Epithelial cell of proximal tubule (primary cell): ENCODE measurements at places on chromosomes 11 and 22. TPM values are rescaled to one million over a fixed set of nuclear protein-coding genes. Genes with fewer than 3 reads are reported as not detected.

The MED15 gene
- 51.9 and 57.7 TPM in 2 replicates for total RNA-seq

The AGBL2 gene
- 0.06 and 0.72 TPM in 2 replicates for total RNA-seq

The TMEM191C gene
- 1.8 and 3.8 TPM in 2 replicates for total RNA-seq

The SEC14L2 gene
- 36.2 and 49.6 TPM in 2 replicates for total RNA-seq

The NXPE1 gene
- total RNA-seq: not detected in 2 replicates

The DEUP1 gene
- total RNA-seq: 0.36 and 0.69 TPM in 2 replicates

The NCAPH2 gene
- 69.3 and 81.5 TPM in 2 replicates for total RNA-seq

The ARHGAP42 gene
- total RNA-seq: 8.0 and 14.4 TPM in 2 replicates

The SEPTIN3 gene
- total RNA-seq: 0.06 and 0.14 TPM in 2 replicates

The KREMEN1 gene
- 4.8 and 10.8 TPM in 2 replicates for total RNA-seq

The NUCB2 gene
- 22.0 and 31.5 TPM in 2 replicates for total RNA-seq

The ATP6V1E1 gene
- total RNA-seq: 101 and 109 TPM in 2 replicates

The PNPLA3 gene
- total RNA-seq: 7.6 and 12.4 TPM in 2 replicates

The NAALAD2 gene
- total RNA-seq: 0.23 and 0.43 TPM in 2 replicates

The HPS5 gene
- 11.5 and 16.9 TPM in 2 replicates for total RNA-seq

The OR51I1 gene
- total RNA-seq: not detected in 2 replicates

The DENND6B gene
- 1.2 and 4.4 TPM in 2 replicates for total RNA-seq

The AIFM3 gene
- total RNA-seq: 0.65 and 1.8 TPM in 2 replicates

The BATF2 gene
- total RNA-seq: 0.35 and 1.1 TPM in 2 replicates

The RAB36 gene
- 3.4 and 3.5 TPM in 2 replicates for total RNA-seq

The TBRG1 gene
- 12.6 and 25.3 TPM in 2 replicates for total RNA-seq

The KCNJ5 gene
- total RNA-seq: 0.22 and 0.23 TPM in 2 replicates

The MS4A4A gene
- not detected in 2 replicates for total RNA-seq

The LIF gene
- total RNA-seq: 48.7 and 49.8 TPM in 2 replicates

The GRM5 gene
- total RNA-seq: 0.12 and 0.14 TPM in 2 replicates

The MIOX gene
- total RNA-seq: not detected in 2 replicates

The F2 gene
- 0.17 TPM in 1 of 2 replicates, not detected in the other for total RNA-seq

The TXN2 gene
- total RNA-seq: 72.1 and 76.6 TPM in 2 replicates

The SYT9 gene
- total RNA-seq: 0.29 and 0.46 TPM in 2 replicates

The GDPD4 gene
- total RNA-seq: not detected in 2 replicates

The CCDC157 gene
- 2.2 and 5.0 TPM in 2 replicates for total RNA-seq

The LINC01488 gene
- total RNA-seq: not detected in 2 replicates

The MPZL3 gene
- 6.1 and 7.4 TPM in 2 replicates for total RNA-seq

The OSM gene
- not detected in 2 replicates for total RNA-seq

The ANGPTL5 gene
- total RNA-seq: not detected in 2 replicates

The OR5M11 gene
- total RNA-seq: not detected in 2 replicates

The SLC5A1 gene
- not detected in 2 replicates for total RNA-seq

The IGSF22 gene
- total RNA-seq: 0.06 and 0.14 TPM in 2 replicates

The KCNJ4 gene
- total RNA-seq: 0.07 TPM in 1 of 2 replicates, not detected in the other

The TTC36 gene
- total RNA-seq: 1.6 TPM in 1 of 2 replicates, not detected in the other

The MS4A6E gene
- not detected in 2 replicates for total RNA-seq

The MMP20 gene
- total RNA-seq: not detected in 2 replicates

The MYOD1 gene
- not detected in 2 replicates for total RNA-seq

The TMEM45B gene
- 1.4 and 2.7 TPM in 2 replicates for total RNA-seq

The TP53AIP1 gene
- not detected in 2 replicates for total RNA-seq

The EIF3M gene
- total RNA-seq: 586 and 599 TPM in 2 replicates

The HOATZ gene
- total RNA-seq: not detected in 2 replicates

The UEVLD gene
- total RNA-seq: 21.2 and 36.7 TPM in 2 replicates

The CLDN5 gene
- total RNA-seq: 0.29 and 1.2 TPM in 2 replicates

The C22orf31 gene
- total RNA-seq: not detected in 2 replicates

The FAM111B gene
- total RNA-seq: 16.5 and 17.4 TPM in 2 replicates

The MPPED1 gene
- total RNA-seq: not detected in 2 replicates

The CATSPER1 gene
- 1.4 and 4.7 TPM in 2 replicates for total RNA-seq

The WNT11 gene
- total RNA-seq: not detected in 2 replicates

The RSF1 gene
- 13.6 and 46.7 TPM in 2 replicates for total RNA-seq

The OR51E1 gene
- total RNA-seq: not detected in 2 replicates

The NCF4 gene
- total RNA-seq: not detected in 2 replicates

The PRR33 gene
- not detected in 2 replicates for total RNA-seq
